Stimulated activated CD4-positive, alpha-beta T cell treated with anti-CD3 and anti-CD28 coated beads, Interleukin-1b, Interleukin-23, amount 100 ng/mL, for 4 hours (primary cell): ENCODE measurements at places on chromosomes 16 and 17.
A peak's percentile ranks its signal among the peaks of the same experiment; 100 is the strongest.

DNA sequence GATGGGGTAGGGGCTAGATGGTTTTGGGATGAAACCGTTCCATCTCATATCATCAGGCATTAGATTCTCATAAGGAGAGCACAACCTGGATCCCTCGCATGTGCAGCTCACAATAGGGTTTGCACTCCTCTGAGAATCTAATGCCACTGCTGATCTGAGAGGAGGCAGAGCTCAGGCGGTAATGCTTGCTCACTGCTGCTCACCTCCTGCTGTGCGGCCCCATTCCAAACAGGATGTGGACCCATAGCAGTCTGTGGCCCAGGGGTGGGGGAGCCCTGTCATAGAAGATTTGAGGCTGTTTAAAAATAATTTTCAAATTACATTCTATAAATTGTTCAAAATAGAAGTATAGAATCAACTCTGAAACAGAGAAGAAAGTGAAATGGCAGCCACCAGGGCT is 50.8 kb downstream of the PHKB start:
- DNase-seq = no peak

DNA sequence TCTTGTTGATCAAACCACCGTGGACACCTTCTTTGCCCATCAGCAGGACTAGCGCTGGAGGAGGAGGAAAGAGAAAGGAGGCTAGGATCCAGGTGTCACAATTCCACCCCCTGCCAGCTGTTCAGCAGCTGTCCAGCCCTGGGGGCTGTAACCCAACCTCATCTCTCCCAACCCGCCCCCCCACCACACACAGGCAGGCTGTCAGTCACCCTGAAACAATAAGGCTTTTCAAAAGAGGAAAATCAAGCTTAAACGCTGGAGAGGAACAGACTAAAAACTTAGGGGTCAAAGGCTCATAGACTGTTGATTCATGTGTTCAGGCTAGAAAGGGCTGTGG is 2.4 kb downstream of the PFN1 start:
- no peak for DNase-seq

GRCh38 chr16:89358030-89359005 is 132.0 kb downstream of the ANKRD11 start:
- no peak for DNase-seq

GRCh38 chr17:48311324-48311723 is 118.7 kb downstream of the SKAP1 start:
- no peak for DNase-seq

DNA sequence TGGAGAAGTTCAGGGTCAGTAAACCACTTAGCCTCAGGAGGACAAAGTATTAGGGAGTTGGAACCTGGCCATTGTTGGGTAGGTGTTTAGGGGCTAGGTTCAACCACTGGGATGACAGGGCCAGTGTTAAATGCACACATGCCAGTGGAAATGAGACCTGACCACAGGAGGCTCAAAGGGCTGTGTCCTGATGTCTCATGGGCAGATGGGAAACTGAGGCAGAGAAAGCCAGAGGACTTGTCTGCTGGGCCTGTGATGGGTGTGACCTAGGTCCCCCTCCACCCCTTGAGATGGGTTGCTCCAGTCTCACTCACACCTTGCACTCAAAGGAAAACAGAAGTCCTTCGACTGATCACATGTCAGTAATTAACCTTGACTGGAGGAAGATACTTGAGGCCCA is 16.0 kb downstream of the CPNE2 start:
- no peak for DNase-seq

GRCh38 chr16:3909791-3910583 is 29.5 kb upstream of the CREBBP start:
- DNase-seq = no peak

DNA sequence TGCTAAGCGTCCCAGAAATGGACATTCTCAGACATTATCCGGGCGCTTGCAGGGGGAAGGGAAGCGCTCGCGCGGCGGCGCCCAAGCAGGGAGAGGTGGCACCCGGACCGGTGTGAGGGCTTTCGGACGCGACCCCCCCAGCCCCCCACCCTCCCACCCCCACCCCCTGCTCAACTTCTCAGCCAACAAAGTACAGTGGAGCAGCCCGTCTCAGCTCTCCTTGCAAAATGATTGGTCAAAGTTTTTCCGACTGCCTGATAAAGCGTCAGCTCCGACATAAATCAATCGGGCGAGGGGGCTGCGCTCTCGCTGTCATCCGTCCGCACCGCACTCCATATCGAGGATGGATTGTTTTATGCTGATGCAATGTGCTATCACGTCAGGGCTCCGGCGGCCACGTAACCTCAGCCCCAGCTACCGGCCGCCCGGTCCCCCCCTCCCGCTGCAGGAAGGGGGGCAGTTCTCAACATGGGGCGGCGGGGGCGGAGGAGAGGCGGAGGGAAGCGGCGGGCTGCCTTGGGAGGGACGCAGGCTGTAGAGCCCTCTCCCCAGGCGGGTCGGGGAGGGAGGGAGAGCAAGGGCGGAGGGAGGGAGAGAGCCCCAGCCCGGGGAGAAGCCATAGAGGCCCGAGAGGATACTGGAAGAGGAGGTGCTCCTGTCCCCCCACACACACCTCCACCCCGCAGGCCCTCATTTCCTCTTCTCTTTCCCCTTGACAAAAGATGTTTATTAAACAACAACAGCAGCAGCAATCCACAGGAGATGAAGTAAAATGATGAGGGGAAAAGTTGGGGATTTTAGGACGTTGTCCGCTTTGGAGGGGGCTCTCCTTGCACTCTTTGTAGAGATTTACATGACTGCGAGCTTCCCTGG is at the start of gene HOXB9:
HOXB9 (minus strand) TSS at position 114 of the 873 bp plus-strand sequence; CDS start at position 25, 89 bp downstream.
- peak; percentile 49 for DNase-seq

DNA sequence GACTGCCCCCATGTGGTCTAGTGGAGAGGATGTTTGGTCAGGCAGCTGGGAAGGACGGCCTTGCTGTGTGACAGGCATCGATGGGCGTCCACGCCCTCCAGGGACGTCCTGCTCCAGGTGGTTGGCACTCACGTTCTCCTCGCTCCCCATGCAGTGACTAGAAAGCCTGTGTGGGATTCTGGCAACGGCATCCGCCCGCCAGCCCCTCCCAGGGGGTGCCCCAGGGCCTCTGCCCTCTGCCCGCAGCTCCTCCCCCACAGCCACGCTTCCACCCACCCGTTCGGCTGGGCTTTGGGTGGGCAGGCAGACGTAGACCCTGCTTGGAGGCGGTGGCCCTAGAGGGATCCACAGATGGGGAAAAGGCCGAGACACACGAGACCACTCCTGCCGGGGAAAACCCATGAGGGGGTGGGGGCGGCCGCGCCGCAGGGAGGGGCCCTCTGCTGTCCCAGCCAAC is 4.7 kb upstream of the IL17C start:
- DNase-seq = no peak

- no peak for DNase-seq
Measured at GRCh38 chr16:81635063-81635937, 143.8 kb upstream of the PLCG2 start.
